ENCODE measurements at places on chromosomes 3 and 15.

GRCh38 chr3:122263058-122263457 lies 62.0 kb upstream of the CSTA start:
- no peak for DNase-seq

GRCh38 chr3:124557-125179 lies 71.9 kb upstream of the CHL1 start:
- DNase-seq, result no peak

- DNase-seq, result no peak
Measured at GRCh38 chr15:27214032-27214431, 243.1 kb downstream of the GABRG3 start.

DNA sequence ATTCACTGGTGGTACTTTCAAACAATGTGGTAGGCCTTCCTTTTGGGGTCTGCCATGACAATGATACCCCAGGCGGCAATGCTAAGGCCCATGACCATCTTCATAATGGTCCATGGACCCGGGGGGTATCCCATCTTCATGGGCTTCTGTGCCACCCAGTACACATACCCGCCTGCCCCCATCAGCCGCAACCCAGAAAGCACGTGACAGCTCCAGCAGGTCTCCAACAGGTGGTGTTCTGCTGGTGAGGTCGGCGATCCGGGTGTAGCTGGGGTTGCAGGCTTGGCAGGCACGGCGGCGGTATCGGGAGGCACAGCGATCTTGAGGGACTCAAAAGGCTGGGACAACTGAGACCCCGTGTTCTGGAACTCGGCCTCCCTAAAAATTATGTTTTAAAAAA lies 214.5 kb downstream of the SNRPN start:
- no peak for DNase-seq

GRCh38 chr3:98259707-98260106 lies 4.3 kb upstream of the OR5H6 start:
- peak; percentile 6 for DNase-seq

- DNase-seq, result peak; percentile 37
Measured at GRCh38 chr3:114299421-114299820, 5.6 kb downstream of the TIGIT start.

GRCh38 chr3:33729993-33730392 lies 11.9 kb upstream of the CLASP2 start:
- no peak for DNase-seq

- no peak for DNase-seq
Measured at GRCh38 chr3:51862886-51863285, 1.5 kb downstream of the IQCF2 start.

DNA sequence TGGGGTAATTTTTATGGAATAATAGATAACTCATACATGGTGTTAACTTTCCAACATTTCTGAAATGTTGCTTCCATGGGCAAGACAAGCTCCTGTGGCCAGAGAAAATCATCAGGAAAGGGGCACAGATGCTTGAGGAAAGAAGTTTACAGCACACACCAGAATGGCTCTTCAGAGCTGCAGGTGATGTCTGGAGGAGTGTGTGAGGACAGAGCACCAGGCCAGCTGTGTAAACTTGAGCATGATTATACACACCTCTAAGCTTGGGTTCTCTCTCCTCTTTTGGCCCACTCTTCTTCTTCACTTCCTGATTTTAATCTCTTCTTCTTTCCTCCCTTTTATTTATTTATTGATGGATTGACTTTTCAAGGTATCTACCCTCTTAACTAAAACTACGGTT lies 676.0 kb downstream of the GRM7 start:
- no peak for DNase-seq

DNA sequence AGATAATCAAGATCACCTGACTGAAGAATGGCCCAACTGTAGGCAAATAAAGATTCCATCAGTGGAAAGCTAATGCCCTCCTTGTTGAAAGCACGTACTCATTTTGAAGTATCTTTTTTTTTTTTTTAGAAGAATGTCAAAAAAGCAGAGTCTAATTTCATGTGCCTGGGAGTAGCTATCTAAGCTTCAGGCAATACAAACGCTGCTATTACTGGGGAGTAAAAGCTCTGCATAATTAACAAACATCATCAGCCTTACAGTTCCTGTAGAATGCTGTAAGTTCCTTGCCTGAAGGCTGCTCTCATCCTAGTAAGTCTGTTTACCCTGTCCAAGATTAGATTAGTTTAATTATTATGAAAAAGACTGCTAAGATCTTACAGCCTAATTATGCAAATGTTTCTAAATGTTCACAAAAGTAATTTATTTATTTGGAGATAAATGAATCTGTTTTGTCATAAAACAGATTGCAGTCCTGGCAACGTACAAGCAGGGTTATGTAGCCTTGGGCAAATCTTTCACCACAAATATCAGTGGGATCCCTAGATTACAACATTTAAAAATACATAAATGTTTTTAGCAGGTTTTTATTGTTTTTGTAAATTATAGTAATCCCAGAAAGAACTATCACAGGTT lies 451.3 kb upstream of the AGTR1 start:
- DNase-seq, result no peak

- DNase-seq, result no peak
Measured at GRCh38 chr3:52041118-52041731, 15.1 kb downstream of the DUSP7 start.

All from HCT116 (cell line).